HuH-7 (cell line): ENCODE measurements at places on chromosomes 6 and 20.
A peak's percentile ranks its signal among the peaks of the same experiment; 100 is the strongest.

DNA sequence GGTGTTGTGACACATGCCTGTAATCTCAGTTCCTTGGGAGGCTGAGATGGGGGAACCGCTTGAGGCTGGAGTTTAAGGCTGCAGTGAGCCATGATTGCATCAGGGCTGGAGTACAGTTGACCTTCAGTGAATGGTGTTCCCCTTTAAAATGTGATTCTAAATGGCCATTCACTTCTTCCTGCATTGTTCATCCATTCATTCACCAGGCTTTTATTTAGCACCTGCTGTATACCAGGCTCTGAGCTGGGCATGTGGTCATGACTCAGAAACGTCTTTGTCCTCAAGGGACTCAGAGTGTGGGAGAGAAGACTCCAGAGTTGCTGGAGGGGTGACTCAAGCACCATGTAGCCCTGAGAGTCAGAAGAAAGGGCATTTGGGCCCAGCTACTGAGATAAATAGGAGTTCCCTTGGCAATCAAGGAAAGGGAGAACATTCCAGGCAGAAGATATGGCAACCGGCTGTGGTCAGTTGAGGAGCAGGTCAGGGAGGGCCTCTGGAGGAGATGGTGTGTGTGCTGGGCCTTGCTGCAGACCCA, 101.1 kb downstream of the DLGAP4 start:
- no peak for DNase-seq

DNA sequence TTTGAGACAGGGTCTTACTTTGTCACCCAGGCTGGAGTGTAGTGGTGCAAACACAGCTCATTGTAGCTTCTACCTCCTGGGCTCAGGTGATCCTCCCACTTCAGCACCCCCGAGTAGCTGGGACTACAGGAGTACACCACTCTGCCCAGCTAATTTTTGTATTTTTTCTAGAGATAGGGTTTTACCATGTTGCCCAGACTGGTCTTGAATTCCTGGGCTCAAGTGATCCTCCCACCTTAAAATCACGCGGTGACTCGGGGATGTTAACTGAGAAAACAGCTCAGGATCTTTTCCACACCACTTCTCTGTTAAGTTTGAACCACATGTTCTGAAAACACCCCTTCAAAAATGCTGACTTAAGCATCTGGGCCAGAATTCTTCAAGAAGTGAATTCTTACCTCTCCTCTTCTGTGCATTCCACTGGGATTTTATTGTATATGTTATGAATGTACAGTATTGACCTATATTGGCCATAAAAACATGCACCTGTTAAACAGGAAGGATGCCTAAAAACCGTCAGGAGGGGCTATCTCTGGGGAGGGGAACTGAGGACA, 72.4 kb downstream of the SYTL3 start:
- DNase-seq: no peak

- no peak for DNase-seq
These were observed 43.9 kb upstream of the GJE1 start for GRCh38 chr6:142088858-142089216.

DNA sequence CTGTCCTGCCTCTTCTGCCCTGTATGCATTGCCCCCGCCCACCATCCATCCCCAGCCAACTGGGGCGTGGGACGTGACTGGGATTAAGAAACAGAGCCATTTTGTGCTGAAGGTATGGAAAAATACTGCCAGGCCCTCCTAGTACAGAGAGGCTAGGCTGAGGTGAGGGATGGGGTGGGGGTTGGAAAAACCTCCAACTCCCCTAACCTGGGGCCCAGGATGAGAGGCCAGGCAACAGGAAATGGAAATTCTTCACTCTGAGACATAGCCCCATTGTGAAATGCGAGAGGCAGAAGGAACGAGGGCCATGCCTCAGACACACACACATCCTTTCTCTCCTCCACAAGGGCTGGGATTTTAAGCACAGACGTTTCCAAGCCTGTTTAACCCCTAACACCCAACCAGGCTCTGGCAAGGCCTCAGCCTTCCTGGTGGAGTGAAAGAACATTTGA, 19.9 kb downstream of the KCNK5 start:
- peak; percentile 37 for DNase-seq

DNA sequence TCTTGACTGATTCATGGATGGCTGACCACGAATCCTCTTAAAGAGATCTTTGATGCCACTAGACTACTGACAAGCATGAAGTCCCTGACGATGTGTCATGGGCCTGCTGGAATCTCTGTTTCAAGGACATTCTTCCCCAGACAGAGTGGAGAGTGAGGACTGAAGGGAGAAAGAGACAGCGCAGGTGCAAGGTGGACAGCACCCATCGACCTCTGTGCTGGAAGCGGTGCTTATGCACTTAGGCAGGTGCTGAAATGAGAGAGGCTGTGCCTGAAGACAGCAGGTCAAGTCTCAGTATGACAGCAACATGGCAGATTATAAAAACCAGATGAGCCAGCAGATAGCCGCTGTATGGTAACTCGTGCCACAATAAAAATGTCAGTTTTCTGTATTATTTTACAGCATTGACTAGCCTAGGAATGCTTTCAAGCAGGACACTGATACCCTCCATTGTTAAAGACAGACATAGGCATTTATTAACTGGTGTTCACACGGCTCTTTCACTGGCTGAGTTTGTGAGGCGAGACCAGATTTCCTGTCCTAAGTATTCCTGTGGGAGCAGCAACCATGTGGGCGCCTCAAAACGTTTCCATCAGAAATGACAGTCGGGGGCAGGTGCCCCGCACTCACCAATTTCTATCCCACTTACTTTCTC, 47.5 kb downstream of the FOXC1 start:
- no peak for DNase-seq
